ENCODE measurements at places on chromosomes 11 and 22.

DNA sequence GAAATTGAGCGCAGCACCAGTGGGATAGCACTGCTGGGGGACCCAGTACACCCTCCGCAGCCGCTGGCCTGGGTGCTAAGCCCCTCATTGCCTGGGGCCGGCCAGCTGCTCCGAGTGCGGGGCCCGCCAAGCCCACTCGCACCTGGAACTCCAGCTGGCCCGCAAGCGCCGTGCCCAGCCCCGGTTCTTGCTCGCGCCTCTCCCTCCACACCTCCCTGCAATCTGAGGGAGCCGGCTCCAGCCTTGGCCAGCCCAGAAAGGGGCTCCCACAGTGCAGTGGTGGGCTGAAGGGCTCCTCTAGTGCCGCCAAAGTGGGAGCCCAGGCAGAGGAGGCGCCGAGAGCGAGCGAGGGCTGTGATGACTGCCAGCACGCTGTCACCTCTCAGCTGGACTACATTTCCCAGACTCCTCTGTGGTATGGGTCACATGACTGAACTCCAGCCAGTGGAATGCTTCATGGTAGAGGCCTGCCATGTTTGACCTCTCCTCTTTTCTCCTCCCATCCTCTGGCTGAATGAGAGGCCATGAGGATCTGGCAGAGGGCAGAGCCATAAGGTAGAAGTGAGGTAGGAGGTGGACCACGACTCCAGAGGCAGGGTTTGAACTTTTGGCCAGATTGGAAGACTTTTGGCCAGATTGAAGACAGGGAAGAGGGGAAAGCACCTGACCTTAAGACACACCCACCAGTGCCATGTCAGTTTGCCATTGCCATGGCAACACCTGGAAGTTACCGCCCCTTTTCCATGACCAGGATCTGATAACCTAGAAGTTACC, 6.2 kb downstream of the MRGPRD start:
- DNase-seq: peak; percentile 35

DNA sequence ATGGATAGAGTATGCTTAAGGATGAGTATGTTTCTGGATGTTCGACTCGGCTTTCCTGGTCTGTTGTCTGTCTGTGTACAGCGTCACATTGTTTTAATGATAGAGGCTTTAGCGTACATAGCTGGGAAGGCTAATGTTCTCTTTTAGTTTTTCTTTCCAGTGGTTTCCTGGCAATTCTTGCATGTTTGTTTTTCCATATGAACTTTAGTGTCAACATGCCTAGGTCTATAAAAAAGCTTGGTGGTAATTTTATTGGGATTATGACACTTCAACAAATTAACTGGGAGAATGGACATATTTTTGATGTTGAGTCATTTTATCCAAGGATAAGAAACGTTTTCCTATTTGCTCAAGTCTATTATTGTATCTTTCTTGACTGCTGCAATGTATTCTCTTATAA, 17.6 kb downstream of the F2 start:
- no peak for DNase-seq

DNA sequence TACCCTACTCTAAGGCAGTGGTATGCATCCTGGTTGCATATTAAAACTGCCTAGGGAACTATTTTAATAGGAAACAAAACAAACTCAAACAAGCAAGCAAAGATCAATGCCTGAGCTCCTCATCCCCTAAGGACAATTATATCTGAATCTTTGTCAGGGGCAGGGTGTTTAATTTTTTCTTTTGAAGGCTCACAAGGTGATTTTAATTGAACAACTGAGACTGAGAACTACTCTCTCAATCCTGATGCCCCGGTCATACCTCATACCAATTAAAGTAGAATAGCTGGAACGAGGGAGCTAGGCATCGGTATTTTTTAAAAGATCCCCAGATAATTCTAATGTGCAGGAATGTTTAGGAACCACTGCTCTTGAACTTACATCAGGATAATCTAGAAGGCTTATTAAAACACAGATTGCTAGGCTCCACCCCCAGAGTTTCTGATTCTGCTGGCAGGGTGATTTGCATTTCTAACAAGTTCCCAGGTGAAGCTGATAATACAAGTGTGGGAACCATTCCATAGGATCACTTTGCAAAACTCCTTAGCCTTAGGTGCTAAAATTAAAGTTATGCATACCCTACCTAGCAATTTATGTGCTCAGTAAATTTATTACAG, 416.5 kb downstream of the GUCY1A2 start:
- no peak for DNase-seq

DNA sequence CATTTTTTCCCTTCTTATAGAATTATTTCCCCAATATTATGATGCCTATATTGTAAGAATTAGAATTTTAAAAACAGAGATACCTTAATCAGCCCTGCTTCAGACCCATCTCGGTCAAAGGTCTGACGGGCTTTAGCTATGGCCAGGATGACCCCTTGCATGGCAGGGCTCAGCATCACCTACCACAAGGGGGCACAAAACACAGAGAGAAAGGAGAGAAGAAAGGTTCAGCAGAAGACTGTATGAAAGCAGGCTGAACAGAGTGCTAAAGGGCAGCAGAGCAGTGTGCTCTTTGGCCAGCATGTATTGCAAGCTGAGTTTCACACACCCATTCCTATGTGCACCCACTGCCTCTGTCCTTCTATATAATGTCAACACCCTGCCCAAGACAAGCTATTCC, 26.8 kb downstream of the CLDN25 start:
- no peak for DNase-seq

- peak; percentile 41 for DNase-seq
Observed at GRCh38 chr22:20128902-20129746, 2.5 kb upstream of the ZDHHC8 start.

GRCh38 chr11:77301510-77301909, at the start of gene GDPD4:
GDPD4 (minus strand) TSS chr11:77301686; CDS start chr11:77285137, 16,549 bp downstream.
- no peak for DNase-seq

GRCh38 chr11:64055077-64055476, 19.3 kb downstream of the FLRT1 start:
- no peak for DNase-seq

GRCh38 chr22:30753701-30754100, 59.0 kb downstream of the OSBP2 start:
- DNase-seq: no peak

- no peak for DNase-seq
Observed at GRCh38 chr11:77821349-77821851, 456 bp downstream of the AAMDC start.

DNA sequence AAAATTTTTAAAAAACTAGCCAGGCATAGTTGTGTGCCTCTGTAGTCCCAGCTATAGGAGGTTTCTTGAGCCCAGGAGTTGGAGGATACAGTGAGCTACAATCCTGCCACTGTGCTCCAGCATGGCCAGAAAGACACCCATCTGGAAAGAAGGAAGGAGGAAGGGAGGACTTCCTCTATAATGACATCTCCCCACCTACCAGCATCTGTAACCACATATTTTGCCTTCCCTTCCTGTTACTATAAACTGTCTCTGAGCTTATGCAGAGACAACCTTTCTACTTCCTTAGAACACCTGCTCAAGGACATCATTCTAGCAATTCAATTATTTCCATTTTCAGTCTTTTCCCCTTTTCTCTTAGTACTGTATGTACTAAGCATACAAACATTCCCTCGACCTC, 2.2 kb upstream of the NUP160 start:
- peak; percentile 66 for DNase-seq

DNA sequence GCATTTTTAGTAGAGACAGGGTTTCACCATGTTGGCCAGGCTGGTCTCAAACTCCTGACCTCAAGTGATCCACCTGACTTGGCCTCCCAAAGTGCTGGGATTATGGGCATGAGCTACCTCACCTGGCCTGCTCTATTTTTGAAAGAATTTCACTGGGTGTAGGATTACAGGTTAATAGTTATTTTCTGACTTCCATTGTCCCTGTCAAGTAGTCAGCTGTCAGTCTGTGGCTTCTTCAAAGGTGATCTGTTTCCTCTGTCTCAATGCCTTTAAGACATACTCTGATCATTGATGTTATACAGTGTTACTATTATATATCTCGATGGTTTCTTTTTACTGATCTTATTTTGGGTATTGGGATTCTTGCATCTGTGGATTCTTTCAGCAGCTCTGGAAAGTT, 10.1 kb upstream of the EXT2 start:
- no peak for DNase-seq

- DNase-seq: no peak
Observed at GRCh38 chr11:31404614-31405013, 35.0 kb downstream of the DNAJC24 start.

- DNase-seq: no peak
Observed at GRCh38 chr22:45465633-45466032, 37.0 kb upstream of the FBLN1 start.

DNA sequence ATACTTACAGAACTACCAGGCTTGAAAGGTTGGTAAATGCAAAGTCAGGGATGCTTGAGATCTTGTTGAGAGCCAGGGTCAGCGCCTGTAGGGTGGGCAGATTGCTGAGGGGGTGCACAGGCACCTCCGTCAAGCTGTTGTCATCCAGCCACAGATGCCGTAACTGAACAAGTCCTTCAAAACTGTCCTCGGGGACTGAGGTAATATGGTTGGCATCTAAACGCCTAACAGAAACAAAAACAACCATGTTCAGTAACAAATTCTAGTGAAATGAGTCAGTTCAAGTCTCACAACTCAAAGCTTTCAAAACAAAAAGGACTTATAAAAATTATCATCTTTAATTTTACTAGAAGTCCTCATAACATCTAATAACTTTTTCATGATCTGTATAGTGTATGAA, 22.2 kb upstream of the CCDC34 start:
- DNase-seq: no peak

DNA sequence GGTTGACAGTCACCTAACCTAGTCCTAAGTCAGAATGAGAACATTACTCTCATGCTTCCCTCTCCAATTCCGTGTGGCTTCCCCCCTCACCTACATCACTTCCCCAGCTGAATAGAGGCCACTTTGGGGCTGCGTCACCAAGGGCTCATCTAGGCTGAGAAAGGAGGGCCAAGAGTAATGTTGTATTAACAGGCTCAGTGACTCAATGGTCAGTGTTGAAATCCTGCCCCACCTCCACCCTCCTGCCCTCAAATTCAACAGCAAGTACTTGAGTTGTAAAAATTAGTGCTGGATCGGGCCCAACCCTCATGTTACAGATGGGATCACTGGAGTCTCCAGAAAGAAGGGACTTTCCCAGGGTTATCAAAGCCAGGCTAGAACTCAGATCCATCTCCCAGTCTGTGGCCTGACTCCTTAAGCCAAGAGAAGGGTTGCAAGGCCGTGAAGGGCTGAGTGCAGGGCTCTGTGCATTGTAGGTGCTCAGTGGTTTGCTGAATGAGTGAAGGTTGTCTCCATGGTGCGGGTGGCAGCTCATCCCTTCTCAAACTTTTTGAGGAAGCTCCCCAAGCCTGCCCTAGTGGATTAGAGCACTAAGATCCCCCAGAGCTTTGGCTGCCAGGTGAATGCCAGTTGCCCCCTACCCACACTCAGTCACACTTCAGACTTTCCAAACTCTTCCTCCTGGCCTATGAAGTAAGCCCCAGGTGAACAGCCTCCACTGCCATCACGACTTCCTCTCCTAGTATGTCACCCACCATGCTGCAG, 3.2 kb downstream of the DGAT2 start:
- DNase-seq: no peak

GRCh38 chr11:2198621-2199365, 27.2 kb upstream of the TH start:
- DNase-seq: no peak

GRCh38 chr22:43077121-43077877, 11.9 kb downstream of the TTLL1 start:
- DNase-seq: no peak

- no peak for DNase-seq
Observed at GRCh38 chr11:126451211-126451802, 95.8 kb downstream of the ST3GAL4 start.

GRCh38 chr11:108895579-108896480, 231.0 kb downstream of the DDX10 start:
- no peak for DNase-seq

GRCh38 chr22:46788441-46789172, 26.2 kb downstream of the TBC1D22A start:
- DNase-seq: no peak

- DNase-seq: no peak
Observed at GRCh38 chr11:88307749-88308425, 29.6 kb downstream of the CTSC start.

DNA sequence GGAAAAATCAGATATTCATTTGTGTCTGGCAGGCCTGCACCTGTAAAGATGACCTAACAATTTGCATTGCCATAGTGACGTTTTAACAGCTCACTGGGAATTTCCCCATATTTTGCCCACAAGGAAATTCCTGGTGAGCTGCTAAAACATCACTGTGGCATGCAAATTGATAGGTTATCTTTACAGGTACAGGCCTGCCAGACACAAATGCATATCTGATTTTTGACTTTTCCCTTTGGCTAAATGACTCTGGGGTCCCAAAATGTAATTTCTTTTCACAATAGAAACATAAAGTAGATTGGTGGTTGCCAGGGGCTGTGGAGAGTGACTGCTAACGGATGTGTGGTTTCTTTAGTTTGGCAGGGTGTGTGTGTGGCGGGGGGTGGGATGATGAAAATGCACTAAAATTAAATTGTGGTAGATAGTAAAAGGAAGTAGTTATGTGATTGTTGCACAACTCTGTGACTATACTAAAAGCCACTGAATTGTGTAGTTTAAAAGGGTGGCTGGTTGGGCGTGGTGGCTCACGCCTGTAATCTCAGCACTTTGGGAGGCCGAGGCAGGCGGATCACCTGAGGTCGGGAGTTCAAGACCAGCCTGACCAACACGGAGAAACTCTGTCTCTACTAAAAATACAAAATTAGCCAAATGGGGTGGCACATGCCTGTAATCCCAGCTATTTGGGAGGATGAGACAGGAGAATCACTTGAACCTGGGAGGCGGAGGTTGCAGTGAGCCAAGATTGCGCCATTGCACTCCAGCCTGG, 18.5 kb upstream of the FEZ1 start:
- DNase-seq: peak; percentile 92

DNA sequence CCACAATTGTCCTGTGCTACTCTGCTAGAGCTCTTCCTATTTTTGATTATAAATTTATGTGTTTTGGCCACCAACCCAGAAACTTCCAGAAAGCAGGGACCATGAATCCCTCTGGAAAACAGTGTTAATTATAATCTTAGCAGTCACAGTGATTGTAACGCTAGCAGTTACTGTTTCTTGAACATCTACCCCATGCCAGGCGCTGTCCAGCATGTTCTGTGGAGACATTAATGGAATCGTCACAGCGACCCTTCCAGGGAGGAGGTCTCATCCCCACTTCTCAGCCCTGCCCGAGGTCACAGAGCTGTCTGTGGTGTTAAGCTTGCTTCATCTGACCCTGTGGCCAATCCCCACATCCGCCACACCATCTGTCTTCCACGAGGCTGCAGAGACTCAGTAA, 13.9 kb upstream of the PNPLA5 start:
- no peak for DNase-seq

DNA sequence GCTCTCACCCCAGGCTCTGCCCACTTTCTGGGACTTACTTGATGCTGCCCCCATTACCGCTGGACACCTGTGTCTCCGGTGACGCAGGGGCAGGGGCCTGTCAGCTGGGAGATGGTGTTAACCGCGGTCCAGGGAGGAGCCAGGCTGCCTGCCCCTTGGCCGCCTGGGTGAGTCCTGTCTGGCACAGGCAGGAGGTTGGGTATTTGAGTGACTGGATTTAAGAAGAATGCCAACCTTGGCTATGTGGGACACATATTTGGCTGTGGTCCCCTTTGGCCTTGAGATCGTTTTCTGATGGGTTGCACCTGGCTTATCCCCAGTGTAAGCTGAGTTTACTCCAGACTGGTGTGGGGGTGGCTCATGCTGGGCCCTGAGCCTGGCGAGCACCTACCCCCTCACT, 2.5 kb downstream of the MUC6 start:
- no peak for DNase-seq
